ENCODE measurements at places on chromosomes 4 and X.

DNA sequence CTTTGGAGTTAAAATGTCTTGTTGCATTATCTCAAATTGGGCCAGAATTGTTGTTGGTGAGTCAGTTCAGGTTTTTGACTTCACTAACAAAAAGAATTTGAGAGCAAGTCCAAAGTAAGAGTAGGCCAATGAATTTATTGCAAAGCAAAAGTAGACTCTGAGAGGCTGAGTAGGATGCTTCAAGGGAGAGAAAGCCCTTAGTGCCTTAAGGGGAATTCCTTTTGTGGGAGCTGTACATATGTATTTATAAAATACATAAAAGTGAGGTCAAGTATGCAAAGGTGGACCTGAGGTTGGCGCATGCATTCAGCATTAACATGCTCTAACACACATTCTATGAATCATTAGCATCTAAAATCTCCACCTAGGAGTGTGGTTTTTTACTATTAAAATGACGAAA lies 565.4 kb downstream of the GRXCR1 start:
- no peak for DNase-seq

DNA sequence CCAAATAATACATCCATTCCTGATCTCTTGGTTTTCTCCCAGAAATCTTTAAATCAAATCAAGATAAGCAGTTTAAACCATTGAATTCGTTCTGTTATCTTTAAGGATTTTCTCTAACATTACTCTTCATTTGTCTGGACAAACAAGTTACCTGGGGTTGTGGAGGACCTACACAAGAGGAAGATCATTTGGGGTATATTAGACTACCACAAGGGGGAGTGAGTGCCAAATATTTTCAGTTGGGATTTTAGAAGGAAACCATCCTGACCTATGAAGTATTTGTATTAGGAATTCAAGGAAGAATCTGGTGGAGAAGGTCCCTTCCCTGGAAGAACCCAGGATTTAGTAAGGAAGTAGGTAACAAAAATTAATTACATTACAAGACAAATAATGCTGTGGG lies 12.0 kb upstream of the DCHS2 start:
- DNase-seq: peak; percentile 24

- DNase-seq: no peak
Measured at GRCh38 chr4:61521451-61521850, 321.3 kb downstream of the ADGRL3 start.

- no peak for DNase-seq
Measured at GRCh38 chr4:125420526-125420925, 105.8 kb downstream of the FAT4 start.

- DNase-seq: peak; percentile 15
Measured at GRCh38 chr4:10640561-10641201, 43.9 kb downstream of the CLNK start.

GRCh38 chr4:60039908-60040307 lies 1160.2 kb upstream of the ADGRL3 start:
- no peak for DNase-seq

- DNase-seq: no peak
Measured at GRCh38 chrX:154321594-154321993, 26.0 kb downstream of the TKTL1 start.

DNA sequence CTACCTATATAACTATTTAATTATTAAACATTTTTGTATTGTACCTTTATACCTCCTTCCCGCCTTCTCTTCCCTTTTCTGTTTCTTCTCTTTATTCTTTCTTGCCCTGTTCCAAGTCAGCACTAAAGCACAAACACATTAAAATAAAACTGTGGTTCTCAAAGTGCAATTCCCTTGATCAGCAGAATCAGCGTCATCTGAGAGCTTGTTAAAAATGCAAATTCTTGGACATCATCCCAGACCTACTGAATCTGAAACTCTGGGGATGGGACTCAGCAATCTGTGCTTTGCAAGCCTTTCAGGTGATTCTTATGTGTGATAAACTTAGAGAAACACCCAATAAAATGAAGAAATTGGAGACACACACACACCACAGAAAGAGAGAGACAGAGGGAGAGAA lies 178.4 kb upstream of the BMP3 start:
- no peak for DNase-seq

GRCh38 chrX:17798921-17799320 lies 61.6 kb downstream of the SCML1 start:
- DNase-seq: no peak

DNA sequence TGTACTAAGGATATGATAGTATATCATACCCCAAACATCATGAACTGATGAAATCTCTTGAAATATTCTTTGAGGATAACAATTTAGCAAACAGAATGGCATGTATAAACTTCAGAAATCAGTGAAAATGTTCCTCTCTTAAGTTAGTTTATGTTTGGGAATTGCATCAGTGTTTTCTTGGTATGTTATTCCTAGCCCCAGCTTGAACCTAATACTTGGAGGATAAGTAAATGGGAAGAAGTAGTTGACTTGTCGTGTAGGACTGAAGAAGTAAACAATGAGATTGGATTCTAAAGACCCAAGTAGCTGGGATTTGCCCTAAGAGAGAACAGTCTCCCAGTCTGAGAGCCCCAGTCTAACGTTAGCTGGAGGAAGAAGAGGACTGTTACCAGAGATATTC lies 355.7 kb downstream of the GALNTL6 start:
- no peak for DNase-seq

GRCh38 chr4:125985856-125986255 lies 671.1 kb downstream of the FAT4 start:
- DNase-seq: no peak

- DNase-seq: no peak
Measured at GRCh38 chr4:121980643-121981042, 28.8 kb upstream of the TRPC3 start.

DNA sequence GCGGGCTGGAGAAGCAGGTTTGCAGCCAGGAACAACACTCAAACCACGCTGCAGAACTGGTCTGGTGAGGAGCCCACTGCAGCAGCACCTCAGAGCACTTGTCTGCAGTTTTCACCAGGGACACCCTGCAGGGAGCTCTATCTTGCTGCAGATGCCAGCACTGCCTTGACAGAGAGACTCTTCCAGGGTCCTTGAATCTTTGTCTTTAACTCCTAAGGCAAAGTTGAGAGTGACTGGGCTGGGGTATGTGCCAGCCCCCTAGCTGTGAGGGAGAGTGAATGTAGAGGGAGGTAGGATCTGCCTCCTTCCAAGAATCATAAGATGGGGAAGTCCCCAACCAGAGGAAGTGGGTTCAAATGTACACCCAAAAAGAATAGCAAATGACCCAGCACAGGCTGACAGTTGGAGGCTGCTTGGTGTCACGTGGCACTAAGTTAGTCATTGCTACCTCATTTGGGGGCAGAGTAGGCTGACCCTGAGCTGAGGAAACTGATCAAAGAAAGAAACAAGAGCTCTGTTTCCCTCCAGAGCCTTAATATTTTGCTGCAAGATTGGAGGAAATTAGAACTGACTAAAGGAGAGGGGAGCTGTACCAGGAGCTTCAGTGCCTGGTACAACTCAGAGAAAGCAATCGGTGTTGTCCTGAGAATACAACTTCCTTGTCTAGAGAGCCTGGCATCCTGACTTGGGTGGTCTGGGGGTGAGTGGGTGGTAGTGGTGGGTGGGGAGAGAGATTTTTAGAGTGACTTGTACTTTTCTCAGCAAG lies 28.2 kb upstream of the HUWE1 start:
- DNase-seq: no peak

- DNase-seq: no peak
Measured at GRCh38 chrX:41023098-41023497, 62.1 kb upstream of the USP9X start.

DNA sequence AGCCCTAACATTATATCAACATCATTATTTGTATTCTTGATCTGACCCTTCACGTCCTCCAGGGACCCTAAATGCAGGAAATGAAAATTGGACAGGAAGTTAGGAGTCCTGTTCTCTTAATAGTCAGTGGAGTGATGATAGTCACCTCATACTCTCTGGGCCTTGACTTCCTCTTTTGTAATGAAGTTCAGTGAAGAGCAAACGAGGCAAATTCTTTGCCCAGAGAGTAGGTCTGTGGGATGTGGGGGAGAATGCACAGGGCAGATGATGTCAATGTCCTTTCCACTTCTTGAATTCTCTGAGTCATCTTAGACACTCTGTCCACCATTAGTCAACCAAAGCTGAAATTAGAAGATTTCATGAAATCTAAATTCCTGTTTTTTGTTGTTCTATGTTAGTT lies 17.1 kb upstream of the GPRIN3 start:
- DNase-seq: no peak

DNA sequence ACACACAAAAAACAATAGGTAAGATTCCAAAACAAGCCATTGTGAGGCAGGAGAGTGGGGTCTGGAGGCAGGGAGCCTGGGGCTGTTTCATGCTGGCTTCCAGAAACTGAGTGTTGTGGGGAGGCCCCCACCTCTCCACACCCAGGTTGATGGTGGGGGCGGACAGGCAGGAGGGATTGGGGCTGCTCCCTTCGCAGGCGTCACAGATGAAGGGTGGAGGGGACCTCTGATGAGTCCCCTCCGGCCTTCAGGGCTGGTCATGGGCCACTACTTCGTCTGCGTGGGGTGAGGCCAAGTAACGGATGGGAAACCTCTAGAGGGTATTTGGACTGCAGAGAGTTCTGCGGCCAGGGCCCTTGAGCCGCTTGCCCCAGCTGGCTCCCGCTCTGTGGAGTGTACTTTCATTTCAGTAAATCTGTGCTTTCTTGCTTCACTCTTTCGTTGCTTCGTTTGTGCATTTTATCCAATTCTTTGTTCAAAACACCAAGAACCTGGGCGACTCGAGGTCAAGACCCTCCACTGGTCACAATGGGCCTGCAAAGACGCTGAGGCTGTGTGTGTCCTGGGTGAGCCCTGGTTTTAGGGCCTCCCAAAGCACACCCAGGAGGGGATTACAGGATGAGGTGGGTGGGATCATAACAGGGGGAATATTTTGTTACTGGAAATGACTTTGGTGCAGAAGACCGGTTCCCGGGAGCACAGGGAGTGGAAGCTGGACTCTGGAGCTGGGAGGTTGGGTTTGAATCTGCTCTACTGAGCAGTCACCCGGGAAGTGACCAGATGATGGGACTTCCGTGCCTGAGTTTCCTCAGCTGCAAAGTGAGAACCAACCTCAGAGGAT lies 83.7 kb upstream of the ADRA2C start:
- no peak for DNase-seq

- no peak for DNase-seq
Measured at GRCh38 chr4:55931833-55932232, 16.9 kb upstream of the CEP135 start.

DNA sequence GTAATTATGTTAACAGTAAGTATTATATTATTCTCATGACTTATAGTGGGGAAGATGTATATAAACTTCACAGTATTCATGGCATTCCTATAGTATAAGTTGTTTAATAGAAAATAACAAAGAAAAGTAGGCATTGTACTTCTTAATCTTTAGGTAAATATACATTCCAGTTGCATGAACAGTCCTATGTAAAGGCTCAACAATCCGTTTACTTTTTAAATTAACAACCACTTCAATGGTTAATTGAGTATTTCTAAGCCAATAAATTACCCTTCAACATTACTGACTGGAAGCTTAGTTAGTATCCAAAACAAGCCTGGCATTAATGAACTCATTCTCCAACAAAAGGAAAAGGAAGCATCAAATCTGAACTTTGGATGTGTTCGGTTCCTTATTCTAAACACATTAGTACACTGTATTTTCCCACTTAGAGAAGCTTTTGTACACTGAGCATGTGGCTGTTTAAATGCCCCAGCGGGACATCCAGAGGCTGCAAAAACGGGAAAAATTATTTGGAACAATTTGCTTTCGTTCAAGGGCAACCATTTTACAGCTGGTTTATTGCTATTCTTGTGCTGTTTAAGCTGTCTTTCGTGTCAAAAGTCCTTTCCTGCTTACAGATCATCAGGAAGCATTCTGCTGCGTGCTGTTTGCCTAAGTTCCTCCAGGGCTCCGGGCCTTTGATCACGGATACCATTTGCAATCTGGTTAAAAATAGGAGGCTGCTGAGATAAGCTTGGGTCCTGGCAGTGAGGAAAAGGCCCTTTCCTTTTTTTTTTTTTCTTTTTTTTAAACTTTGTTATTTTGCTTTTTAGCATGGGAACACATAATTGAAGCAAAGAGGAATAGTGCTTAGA lies 460.3 kb downstream of the SPRY1 start:
- DNase-seq: peak; percentile 36

- no peak for DNase-seq
Measured at GRCh38 chr4:3010577-3010976, 47.2 kb downstream of the GRK4 start.

GRCh38 chr4:48974979-48975640 lies 11.0 kb upstream of the CWH43 start:
- no peak for DNase-seq

DNA sequence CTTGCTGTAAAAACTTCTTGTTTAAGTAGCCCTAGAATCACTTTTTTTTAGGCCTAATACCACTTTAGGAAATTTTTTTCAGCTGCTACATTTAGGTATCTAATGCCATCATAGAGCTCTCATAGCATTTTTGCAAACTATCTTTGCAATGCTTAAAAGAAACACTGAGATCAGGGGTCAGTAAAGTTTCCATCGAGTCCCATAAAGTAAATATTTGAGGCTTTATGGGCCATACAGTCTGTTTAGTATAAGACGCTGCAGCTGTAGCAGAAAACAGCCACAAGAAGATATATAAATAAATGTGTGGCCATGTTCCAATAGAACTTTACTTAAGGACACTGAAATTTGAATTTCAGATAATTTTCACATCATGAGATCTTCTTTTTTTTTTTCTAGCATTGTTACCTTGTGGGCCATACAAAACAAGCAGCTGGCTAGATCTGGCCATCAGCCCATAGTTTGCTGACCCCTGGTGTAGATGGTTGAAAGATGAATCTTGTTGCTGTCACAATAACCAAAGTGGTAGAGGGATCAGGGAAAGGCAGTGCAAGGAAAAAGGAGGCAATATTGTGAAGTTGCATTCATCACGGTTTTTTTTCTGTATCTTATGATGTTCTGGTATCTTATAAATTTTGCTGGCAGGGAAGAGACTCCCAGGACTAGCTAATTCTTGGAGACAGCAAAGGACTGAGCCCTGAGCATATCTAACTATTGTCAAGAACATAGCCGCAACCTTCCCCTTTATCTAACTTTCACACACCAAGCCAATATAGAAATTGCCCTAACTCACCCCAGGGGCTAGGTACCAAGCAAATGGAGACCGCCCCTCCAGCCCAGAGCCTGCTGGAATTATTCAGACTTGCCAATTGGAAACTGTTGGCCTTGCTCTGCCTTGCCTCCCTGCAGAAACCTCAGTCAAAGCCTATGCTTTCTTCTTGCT lies 46.6 kb downstream of the RASGEF1B start:
- DNase-seq: no peak

DNA sequence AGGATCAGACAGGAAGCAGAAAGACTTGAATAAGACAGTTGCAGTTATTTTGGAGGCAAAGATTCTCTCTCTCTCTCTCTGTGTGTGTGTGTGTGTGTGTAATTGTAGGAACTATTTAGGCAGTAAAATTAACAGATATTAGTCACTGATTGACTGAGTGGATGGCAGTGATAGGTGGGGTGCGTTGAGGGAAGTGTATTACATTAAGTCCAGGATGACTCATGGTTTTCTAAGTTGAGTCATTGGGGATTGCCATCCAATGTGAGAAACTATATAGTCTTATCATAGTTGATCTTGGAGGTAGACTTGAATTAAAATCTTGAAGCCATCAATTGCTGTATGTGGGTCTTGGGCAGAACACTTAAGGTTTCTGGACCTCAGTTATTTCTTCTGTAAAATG lies 75.4 kb downstream of the AR start:
- no peak for DNase-seq
